ENCODE measurements at places on chromosomes 16 and 17.
A peak's percentile ranks its signal among the peaks of the same experiment; 100 is the strongest.

- DNase-seq: no peak
These were observed 10.1 kb upstream of the TEKT3 start for GRCh38 chr17:15351478-15351840.

DNA sequence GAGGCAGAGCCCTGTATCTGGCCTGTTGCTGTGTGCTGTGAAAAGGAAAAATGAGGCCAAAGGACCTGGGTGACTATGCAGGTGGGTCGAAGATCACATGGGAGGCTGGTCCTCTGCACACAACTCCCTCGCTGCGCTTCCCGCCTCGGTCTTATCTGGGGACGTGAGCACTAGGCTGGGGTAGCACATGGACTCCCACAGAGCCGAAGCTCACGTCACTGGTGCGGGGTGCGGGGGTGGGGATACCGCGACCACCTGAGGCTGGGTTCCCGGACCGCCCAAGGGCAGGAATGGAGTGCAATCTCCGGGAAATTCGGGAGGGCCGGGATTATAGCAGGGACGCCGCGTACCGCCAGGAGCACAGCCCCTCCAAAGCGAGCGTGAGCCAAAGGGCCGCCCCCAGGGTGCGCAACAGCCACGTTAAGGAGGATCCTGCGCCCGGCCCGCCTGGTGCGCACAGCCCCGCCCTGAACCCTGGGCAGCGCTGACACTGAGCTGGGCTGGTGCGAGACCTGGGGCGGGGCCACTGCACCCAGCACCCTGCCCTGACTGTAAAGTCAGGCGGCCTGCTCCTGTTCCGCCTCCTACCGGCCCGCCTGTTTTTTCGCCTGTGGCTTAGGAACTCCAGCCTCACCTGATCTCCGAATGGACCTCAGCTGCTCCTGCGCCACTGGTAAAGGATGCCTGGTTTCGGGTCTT, 4.8 kb downstream of the MT1A start:
- DNase-seq: peak; percentile 76

DNA sequence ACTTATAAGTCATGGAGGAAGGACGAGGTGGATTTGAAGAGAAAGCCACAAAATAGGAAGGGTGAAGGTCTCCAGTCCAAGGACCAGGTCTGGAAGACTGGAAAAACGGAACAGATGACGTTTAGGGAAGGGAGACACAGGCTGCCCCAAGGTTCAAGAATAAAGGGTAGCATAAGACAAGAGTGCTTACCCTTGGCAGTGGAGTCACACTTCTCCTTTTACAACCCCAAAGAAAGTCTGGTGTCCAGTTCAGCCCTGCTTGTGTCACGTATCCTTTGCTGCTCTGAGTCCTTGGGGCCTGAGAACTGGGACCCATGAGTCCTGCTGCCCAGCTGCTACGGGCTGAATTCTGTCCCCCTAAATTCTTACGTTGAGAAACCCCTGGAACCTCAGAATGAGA, 13.0 kb upstream of the GGA2 start:
- DNase-seq: no peak

DNA sequence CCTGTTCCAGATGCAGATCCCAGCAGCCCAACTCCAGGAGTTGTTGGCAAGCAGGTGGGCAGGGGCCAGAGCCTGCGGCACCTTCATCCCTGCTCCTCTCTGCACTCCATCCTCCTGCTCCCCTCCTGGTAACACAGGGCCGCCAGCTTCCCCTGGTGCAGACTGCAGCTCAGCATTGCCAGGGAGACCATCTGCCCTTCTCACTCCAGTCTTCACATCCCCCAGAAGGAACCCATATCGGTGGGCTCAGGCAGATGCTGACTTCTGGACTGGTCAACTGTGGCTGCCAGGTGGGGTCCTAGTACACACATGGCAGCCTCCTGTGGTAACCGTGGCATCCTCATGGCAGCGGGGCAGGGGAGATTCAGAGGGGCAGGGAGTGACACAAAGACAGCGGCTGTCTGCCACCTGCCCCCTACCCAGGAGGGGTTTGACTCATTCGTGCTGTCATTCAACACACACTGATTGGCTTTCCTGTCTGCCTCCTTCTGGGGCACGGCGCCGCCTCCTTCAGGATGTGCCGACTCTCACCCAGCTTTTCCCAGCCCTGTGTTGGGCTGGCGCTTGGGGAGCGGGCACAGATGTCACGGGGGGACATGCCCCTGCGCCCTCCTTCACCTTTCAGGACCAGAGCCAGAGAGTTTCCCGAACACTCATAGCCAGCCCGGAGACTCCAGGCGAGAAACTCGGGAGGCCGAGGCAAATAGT, 120.9 kb downstream of the CMIP start:
- no peak for DNase-seq

DNA sequence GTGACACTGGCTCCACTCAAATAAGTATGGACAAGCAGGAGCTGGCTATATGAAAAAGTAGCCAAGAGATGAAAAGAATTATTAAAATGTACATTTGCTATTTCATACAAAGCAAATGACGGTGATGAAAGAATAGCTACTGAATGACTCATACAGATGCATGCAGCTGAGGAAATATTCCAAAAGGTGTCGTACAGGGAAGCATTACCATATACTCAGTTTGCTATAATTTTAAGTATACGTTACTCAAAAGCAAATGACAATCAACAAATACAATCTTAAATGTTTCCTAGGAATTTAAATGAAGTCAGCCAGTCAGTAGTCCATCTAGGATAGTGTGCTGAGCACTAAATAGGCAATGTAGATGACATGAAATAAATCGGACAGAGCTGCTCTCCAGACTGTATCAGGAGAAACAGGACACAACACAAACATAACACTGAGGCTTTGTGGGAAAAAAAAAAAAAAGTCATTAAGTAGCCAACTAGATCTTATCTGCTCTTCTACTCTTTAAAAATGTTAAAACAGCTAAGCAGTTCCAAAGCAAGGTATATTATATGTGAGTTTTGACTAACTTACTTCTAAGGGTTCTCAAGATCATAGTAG, 65.0 kb downstream of the NCOR1 start:
- no peak for DNase-seq

GRCh38 chr16:89038811-89039735, 54.6 kb upstream of the ACSF3 start:
- no peak for DNase-seq

GRCh38 chr17:38751144-38751807, 1.3 kb upstream of the PSMB3 start:
- no peak for DNase-seq

- no peak for DNase-seq
These were observed 80.8 kb upstream of the CCL1 start for GRCh38 chr17:34443619-34444469.

DNA sequence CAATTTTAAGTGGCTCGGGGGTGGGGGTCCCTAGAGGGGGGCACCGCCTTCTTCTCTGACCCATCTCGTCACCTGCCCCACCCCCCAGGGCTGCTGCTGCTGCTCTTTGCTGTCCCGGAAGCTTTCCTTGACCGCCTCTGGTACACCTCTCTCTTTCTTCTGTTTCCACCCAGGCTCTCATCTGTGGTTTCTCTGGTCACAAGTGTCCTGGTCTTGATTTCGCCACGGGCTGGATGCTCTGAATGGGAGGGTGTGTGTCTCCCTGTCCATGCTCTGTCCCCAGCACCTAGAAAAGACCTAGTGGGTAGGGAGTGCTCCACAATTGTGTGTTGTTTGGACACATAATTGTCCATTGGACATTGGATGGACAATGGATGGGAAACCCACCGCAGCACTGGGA, 134.7 kb upstream of the CIBAR2 start:
- no peak for DNase-seq

GRCh38 chr17:43994272-43995149, 9.9 kb upstream of the NAGS start:
- DNase-seq: peak; percentile 59

DNA sequence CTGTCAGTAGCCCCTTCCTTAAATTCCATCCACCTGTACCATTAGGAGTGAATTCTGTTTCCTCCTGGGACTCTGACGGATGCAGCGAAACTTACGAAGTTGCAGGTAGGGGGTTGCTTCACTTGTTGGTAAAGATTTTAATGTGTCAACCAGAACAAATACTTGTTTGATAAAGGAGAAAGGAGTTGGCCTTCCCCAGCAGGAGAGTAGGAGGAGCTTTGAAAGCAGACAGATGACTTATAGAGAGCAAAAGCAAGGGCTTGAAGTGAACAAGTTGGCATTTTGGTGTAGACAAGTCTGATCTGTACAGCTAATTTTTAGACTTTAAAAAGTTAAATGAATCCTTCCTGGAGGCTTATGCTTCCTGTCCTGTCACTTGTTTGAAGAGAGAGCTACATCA, 38.1 kb upstream of the PMFBP1 start:
- no peak for DNase-seq

DNA sequence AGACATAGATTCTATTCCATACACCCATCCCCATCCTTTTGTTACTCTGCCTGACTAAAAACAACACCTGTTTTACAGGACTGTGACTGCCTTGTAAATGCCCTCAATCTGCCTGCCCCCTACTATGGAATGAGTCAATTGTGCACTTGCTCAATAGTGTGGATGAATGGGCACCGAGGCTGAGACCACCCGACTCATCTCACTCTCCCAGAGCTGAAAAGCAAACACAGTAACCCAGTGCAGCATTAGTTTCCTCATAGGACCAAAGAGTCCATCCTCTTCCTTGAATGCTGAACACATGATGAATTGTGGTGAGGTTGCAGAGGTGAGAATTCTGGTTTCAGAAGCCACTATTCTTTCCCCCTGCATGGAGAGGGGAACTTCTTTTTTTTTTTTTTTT, 233.7 kb downstream of the ZFHX3 start:
- no peak for DNase-seq

- DNase-seq: no peak
These were observed 745 bp downstream of the PYY start for GRCh38 chr17:43952724-43953666.

DNA sequence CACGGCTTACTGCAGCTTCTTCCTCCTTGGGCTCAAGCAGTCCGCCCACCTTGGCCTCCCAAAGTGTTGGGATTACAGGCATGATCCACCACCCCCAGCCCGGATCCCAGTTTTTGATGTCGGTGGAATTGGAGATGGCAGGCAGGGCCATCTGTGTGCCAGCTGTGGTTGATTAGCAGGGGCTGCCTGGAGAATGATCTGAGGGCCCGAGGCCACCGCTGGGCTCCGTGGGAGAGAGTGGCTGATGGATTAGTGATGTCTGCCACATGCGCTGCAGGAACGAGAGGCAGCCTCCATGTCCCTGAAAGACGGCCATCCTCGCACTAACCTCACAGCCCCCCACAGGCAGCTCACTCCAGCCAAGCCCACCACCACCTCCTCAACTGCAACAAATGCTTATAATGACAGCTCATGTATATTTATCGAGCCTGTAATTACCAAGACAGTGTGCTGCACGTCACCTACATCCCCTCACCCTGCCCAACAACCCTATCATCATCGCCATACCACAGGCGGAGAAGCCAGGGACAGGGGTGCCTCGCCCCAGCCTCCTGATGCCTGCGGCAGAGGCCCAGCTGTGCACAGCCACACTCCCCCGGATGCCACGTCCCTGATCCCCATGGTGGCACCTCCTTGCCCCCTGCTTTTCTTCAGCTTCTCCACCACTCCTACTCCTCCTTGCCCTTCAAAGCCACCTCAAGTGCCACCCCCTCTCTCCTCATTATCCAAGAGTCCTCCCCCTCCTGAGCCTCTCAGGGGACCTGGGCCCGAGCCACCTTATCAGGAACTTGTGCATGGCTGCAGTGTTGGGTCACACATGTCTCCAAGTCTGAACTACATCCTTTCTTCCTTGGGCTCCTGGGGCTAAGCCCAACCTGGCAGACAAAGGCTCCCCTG, 33.2 kb downstream of the ACTG1 start:
- DNase-seq: no peak
